ENCODE measurements at places on chromosomes 1 and 21.

DNA sequence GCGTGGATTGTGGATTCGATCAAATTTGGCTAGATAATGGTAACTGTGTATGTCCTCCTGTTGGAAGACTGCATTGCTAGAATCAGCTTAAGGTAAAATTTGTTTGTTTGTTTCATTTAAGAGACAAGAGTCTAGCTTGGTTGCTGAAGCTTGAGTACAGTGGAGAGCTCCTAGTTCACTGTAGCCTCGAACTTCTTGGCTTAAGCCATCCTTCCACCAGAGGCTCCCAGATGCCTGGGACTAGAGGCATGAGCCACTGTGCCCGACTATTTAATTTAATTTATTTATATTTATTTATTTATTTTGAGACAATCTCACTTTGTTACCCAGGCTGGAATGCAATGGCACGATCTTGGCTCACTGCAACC, 1.5 kb downstream of the PHACTR4 start:
- DNase-seq: no peak

DNA sequence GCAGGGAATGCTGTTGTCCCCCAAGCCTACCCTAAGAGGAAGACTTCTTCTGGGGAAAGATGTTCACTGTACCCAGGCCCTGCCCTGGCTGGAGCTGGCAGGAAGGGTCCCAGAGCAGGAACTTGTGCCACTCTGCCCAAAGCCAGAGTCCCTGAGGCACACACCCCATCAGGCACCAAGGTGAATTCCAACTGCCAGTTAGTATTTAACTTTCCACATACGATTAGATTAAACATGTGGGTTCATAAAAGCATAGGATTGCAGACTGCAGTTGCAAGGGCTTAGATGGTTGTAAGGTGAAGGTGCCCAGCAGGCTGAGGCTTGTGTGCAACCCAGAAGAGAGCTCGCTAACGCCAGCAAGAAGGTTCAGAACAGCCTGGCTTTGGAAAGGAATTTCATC, at the start of gene KCNE2:
Gene KCNE2, plus strand, starts transcription at position 274 of the 400 bp plus-strand sequence. CDS start 6,473 bp downstream, outside the sequence.
- DNase-seq: no peak

DNA sequence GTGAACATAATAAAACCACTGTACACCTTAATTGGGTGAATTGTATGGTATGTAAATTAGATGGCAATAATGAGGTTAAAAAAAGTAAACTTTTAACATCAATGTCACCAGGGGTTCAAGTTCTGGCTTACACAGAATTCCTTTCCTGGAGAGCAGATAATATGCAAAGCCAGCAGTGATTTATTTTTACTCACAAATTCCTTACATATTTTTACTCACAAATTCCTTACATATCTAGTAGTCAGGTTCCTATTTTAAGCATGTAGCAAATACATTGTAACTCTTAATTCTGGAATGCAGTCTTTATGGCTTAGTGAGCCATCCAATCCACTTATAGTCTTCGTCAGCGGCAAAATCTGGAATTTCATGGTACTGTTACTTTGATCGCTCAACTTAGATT, 1.3 kb upstream of the UBE4B start:
- peak; percentile 45 for DNase-seq

- no peak for DNase-seq
Measured at GRCh38 chr1:52253421-52253820, 111.5 kb downstream of the ZFYVE9 start.

GRCh38 chr1:9746651-9747050, 77.1 kb downstream of the CLSTN1 start:
- no peak for DNase-seq

DNA sequence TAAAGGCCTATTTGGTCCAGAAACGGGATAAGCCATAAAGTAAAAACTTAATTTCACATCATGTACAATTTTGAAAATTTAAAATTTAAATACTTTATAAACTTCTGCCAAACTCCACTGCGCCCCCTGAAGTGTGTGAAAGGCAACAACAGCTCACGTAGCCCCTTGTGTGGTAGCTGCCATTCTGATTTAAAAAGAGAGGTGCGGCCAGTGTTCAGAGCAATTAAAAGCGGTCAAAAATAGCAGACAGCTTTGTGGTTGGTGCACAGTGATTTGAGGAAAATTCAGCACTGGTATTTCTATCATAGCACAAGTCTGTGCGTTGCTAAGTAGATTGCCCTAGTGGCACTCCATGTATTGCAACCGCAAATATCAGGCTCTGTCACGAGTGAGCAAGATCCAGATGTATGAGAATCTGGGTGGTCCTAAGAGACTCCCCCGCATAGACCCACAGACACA, 122.5 kb downstream of the ATG4C start:
- no peak for DNase-seq

- no peak for DNase-seq
Measured at GRCh38 chr1:7590426-7590790, 180.7 kb upstream of the VAMP3 start.

DNA sequence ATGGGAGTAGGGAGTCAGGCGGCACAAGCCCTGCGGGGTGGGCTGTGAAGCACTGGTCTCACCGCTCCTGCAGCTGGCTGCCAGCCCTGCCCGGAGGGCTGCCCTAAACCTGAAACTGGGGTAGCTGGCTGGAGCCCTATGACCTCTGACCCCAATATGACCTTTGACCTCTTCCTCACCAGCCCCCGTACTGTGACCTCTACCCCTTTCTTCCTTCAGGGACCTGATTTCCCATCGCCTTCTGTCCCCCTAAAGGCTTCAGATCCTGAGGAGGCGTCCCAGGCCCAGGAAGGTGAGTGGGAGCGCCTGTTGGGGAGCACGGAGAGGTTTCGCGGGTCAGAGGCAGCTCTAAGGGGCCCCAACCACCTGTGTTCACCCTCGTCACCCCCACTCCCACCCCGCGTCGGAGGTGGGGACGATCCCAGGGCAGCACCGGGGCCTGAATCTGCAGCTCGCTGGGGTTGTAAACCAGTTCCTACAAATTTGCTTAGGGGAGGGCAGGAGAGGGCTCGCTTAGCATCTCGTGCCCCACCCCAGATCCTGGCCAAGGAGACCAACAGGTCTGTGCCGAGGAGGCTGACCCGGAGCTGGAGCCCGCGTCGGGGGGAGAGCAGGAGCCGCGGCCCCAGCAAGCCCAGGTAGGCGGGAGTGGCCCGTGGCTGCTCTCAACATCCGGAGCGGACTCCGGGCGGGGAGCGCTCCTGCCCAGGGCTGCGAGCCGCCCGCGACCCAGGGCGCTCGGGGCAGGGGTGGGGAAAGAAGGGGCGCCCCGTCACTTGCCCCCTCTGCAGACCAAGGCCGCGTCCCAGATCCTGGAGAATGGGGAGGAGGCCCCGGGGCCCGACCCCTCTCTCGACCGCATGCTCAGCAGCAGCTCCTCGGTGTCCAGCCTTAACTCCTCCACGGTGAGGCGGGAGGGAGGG, 7.3 kb downstream of the SYTL1 start:
- peak; percentile 42 for DNase-seq

DNA sequence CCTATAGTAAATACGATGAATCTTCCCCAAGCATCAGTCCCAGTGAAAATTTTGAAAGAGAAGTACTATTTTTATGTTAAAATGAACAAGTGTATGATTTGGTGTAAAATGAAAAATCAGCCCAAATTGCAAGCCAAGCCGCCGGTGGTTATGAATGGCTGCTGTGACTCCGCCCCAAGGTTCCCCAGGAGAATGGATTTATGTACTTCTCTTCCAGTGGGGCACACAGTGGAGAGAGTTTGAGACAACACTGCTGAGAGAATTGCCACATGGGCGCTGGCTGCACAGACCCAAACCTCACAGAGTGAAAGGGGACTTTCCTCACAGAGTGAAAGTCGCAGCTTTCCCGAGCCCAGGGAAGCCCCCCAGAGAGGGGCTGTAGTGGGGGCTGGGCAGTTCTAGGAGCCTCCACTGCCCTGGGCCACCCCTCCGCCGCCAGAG, 24.0 kb downstream of the CDK18 start:
- DNase-seq: no peak

- no peak for DNase-seq
Measured at GRCh38 chr1:36590771-36591170, 108.1 kb upstream of the CSF3R start.

DNA sequence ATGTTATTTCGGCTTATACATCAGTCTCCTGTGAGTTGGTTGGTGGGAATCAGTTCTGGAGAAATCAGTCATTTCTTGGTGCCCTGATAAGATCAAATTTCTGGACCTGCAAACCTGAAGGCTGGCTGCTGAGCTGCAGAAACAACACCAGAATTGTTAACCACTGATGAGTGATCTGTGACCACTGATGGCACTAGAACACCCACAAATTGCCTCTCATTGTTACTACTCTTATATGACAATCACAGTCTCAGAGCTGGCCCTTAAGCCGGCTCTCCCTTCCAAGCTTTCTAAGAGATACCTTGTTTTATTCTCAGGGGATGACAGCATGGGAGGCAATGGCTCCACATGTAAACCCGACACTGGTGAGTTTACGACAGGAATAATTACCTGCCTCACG, 1.9 kb downstream of the C1orf162 start:
- DNase-seq: no peak

DNA sequence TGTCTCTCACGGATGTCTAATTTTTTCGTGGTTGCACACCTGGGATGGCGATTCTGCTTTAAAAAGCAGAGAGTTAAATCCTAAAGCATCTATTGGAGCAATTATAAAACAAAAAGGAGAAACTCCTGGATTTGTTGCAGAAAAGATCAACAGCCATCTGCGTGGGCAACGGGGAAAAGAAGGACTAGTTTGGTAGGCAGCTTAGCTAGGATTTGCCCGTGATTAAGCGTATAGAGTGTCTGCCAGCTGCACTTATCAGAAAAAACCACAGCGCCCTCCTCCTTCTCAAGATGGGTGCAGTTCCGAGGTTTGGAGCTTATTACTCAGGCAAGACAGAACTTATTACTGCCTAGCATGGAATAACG, 526 bp upstream of the SLC25A24 start:
- peak; percentile 79 for DNase-seq

GRCh38 chr1:78647238-78647637, 2.4 kb upstream of the IFI44 start:
- DNase-seq: no peak

- no peak for DNase-seq
Measured at GRCh38 chr1:29900712-29901111, 664.4 kb downstream of the PTPRU start.

DNA sequence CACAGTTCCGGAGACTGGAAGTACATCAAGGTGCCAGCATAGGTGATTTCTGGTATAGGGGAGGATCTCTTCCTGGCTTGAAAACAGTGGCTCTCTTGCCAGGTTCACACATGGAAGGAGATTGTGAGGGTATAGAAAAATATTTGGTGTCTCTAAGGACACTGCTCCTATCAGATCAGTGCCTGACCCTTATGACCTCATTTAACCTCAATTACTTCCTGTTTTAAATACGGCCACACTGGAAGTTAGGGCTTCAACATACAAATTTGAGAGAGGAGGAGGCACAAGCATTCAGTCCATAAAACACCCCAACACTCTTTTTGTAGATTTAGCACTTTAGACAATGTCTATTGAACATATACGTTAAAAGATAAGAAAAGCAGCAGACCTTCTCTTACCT, 37.0 kb downstream of the COL6A1 start:
- DNase-seq: no peak

GRCh38 chr1:16410803-16411202, 26.4 kb downstream of the SPATA21 start:
- DNase-seq: no peak
